Gastroesophageal sphincter (tissue), 4 donors: ENCODE measurements at places on chromosomes 5 and 9.
A peak's percentile ranks its signal among the peaks of the same experiment; 100 is the strongest.

DNA sequence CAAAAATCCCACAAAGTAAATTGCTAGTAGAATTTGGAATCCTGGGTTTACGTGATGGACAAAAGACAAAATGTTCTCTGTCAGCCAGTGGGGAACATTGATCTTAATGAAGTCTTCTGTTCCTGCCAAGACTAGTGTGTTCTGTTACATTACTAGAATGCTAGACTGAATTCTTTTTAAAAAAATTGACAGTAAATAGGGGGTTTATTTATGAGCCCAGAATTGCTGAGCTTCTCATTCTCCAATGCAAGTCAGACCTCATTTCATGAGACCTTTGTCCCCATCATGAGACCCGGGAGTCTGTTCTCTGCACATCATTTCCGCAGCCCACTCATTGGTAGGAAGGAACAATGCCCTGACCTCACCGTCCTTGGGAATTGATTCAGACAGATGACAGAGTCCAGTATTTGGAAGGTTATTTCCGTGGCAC is 173.8 kb upstream of the OTULINL start:
- ATAC-seq = peak; percentile 57

- no peak for ATAC-seq
Observed at GRCh38 chr9:17614903-17615302, 36.0 kb downstream of the SH3GL2 start.

DNA sequence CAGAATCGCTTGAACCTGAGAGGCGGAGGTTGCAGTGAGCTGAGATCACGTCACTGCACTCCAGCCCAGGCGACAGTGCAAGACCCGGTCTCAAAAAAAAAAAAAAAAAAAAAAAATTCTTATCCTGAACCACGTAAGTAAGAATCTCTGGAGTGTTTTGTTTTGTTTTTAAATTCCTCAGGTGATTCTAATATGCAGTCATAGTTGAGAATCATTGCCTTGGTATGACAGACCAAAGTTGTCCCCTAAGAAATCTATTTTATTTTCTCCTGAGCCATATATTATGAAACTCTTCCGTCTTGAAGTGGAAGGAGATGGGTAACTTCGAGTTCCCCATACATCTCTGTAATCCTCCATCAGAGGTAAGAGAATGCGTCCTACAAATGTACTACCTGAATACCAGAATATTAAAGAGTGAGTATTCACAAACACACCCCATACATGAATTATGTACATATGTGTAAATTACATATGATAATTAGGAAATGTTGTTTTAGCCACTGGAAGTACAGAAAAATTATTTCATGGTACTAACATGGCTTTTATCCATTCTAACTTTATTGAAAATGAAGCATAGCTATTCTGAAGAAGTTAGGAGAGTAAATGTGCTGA is 26.7 kb upstream of the SVEP1 start:
- ATAC-seq = no peak

- ATAC-seq = peak; percentile 41
Observed at GRCh38 chr9:133429641-133430161, 7.5 kb downstream of the ADAMTS13 start.

DNA sequence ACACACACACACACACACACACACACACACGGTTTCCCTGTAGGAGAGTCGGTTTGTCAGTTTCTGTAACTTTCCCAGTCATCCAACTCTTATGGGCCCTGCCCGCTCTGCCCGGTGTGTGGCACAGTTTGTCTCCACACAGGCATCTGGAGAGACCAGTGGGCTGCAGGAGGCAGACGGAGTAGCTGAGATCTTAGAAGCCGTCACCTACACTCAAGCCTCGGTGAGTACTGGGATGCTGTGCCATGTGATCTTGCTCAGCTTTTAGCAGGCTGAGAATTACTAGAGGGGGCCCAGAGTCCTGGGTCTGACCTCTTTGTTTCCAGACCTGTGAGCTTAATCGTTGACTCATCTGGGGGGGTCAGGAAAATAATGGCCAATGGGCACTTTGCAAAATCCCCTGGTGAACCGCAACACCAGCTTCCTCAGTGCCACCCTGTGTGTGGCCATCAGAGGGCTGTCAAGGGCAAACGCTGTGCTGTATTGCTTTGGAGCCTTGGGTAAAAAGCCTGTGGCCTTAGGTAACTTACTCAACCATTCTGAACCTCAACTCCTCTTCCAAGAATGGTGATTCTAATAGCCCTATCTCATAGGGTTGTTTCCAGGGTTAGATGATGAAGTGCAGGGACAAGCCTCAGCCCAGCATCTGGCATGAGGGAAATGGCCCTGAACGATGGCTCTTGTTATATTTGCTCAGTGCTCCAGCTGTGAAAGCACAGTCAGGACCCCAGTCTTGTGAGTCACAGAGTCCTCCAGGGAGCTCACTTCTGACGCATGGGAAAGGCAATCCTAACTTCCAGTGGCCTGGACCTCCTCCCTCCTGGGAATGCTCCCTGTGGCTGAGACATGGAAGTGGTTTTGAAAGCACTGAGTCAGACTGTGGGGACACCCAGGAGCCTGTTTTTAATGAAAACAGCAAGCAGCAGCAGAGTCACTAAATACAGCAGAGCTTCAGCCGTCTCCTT is 45.6 kb downstream of the COL15A1 start:
- peak; percentile 89 for ATAC-seq

DNA sequence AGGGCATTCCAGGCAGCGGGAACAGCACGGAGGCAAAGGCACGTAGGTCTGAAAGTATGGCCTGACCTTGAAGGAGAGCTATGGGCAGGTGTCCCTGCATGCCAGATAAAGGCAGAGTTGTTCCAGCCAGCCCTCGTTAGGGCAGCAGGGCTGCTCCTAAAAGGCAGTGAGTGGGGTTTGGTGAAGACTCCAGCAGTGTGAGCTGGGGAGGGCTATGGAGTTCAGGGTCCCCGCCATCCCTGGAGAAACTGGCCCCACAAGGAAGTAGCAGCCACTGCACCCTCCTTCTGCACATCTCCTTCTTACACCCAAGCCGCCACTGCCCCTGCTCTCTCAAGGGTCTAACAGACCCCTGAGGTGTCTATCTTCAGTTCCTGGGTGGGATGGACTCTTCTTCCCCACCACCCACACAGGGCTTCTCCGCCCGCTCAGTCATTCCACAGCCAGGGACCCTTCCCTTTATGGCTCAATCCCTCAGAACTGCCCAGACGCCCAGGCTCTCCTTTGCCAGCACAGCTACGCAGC is 1.4 kb downstream of the AKNA start:
- no peak for ATAC-seq

DNA sequence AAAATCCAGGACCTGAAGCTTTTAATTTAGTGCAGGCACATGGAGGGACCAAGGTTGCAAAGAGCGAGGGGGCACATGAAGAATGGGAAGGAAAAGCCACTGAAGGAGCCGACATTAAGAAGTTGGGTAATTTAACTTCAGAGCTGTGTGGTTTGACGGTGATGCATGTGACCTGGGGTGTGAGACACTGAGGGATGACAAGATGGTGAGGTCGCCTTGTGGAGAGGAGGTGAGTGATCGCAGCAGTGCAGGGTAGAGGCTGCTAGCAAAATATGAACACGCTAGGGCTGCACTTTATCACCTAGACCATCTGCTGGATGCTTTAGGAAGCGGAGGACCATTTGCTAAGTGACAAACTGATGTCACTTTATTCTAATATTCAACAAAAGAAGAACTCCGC is 339.0 kb upstream of the KIF2A start:
- ATAC-seq = no peak

DNA sequence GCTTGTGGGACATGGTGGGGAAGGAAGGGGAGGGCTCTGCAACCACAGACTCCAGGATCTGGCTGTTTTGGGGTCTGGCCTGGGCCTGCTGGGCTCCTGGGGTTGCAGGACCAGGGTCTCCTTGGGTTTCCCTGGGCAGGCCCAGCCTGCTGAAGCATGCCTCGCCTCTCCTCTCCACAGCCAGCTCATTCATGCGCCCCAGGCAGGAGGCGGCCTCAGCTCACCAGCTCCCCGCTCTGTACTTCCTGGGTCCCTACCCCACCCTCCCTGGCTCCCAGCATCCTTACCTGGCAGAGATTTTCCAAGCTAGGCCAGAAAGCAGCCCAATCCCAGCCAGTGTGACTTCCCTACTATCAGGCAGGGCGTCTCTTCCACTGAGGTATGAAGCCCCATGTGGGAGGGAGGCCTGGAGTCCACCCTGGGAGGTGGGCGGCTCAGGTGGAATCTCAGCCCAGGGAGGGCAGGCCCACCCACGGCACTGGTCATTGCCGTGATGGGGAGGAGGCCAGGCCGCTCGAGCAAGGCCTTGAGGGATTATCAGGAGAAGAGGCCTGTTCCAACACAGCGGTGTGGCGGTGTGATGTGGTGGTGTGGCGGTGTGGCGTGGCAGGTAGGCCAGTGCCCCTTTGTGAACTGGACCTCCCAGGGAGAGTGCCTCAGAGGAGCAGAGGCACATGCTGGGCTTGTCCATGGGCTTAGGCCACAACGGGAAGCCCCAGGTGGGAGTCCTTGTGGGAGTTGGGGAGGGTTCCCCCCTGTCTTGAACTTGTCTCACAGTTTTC is 103.4 kb downstream of the DAB2IP start:
- no peak for ATAC-seq

DNA sequence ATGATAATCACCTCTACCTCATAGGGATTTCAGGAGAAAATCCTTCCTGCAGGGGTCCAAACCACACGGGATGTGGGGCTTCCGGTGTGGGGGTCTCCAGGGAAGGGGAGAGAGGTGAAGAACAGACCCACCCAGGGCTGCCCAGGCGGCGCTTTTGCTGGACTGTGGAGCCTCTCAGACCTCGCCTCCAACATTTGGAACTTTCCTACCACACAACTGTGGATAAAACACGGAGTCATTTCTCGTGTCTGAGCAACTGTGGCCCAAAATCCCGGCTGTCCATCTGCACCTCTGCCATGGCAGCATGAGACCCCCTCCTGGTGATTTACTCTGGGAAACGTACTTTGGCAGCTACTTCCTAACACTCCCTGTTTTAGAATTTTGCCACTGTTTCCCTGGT is 307.8 kb upstream of the IRX4 start:
- ATAC-seq = no peak

GRCh38 chr5:77991084-77991483 is 214.9 kb upstream of the TBCA start:
- ATAC-seq = no peak

- no peak for ATAC-seq
Observed at GRCh38 chr5:57054671-57055070, 102.7 kb upstream of the MIER3 start.

- ATAC-seq = no peak
Observed at GRCh38 chr5:154202379-154203260, 12.1 kb downstream of the GALNT10 start.

DNA sequence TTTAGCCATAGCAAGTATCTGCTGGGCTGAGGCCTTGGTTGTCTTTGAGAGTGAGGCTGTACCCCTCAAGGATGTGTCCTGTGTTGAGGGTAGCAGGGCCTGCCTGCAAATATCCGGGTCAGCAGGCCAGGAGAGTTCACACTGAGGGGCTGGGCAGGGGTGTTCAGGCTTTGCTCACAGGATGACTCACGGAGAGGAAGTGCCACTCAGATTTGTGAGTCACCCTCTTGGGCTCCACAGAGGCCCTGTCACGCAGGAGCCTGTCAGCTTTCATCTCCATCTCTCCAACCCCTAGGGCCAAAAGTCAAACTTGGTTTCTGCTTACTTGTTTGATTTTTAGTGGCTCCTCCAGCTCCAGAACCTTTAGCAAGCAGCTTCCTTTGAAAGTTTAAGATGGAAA is 211.5 kb downstream of the SEC61B start:
- ATAC-seq = peak; percentile 55

- ATAC-seq = no peak
Observed at GRCh38 chr9:16543686-16544085, 326.8 kb downstream of the BNC2 start.

- no peak for ATAC-seq
Observed at GRCh38 chr5:53590759-53591158, 30.3 kb downstream of the NDUFS4 start.

- ATAC-seq = no peak
Observed at GRCh38 chr5:11084111-11084510, 323.1 kb upstream of the DAP start.

GRCh38 chr5:90640484-90641059 is 82.0 kb downstream of the ADGRV1 start:
- no peak for ATAC-seq

DNA sequence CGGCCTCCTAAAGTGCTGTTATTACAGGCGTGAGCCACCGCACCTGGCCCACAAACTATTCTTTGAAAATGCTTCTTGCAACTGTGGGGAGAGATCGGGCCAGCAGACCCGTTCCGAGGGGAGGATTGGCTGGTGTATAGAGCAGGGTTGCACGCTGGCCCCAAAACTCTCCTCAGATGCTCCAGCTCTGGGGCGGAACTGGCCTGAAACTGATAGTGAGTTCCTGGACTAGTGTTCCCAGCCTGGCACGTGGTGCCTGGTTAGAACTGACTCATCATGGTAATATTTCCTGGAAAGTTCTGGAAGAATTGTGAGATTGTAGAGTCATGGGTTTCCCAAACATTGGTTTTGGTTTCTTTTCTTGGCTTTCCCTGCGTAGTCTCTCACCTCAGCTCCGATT is 120.5 kb downstream of the FBXL7 start:
- no peak for ATAC-seq

GRCh38 chr5:77844623-77845323 is 68.6 kb upstream of the TBCA start:
- peak; percentile 28 for ATAC-seq

DNA sequence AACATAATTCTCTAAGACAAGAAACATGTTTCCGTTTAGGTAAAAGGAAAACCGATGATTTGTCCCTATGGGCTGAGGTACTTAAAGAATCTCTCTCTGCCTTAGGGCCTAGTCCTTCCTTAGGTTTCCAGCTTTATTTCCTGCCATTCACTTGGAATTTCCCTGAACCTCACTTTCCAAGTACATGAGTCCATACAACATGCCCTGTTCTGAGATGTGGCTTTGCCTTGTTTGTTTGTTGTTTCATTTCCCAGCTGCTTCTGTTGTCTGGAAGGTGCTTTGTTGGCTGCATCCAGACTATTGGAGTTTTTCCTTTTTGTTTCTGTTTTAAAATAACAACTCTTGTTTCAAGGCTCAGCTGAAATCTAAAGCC is 95.2 kb downstream of the ALDH1A1 start:
- no peak for ATAC-seq

DNA sequence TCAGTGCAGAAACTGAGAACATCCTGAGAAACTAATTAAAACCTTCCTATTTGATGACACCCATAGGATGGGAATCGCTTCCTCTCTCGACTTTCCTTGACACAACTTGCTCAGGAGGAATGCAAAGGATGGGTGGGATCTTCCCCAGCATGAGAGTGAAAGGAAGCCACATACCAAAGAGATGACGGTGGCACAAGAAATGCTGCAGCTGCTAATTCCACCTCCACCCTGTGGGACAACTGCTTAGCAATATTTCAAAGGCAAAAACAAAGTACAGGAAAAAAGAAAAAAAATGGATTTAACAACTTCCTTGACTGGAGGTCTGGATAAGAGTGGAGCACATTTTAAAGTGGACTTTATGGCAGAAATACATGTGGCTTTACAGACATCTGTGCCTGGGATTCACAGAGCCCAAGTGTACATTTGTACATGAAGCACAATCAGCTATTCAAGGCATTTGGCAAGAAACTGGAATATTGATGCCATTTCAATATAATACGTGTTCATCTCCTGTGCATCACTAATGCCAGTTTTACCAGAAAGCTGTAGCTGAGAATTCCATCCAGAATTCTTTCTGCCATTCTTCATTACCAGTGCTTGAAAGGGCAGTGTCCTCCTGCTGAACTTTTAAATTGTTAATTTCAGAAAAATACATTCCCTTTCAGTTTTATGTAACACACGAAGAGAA is 359.2 kb upstream of the ACTBL2 start:
- peak; percentile 42 for ATAC-seq

- no peak for ATAC-seq
Observed at GRCh38 chr9:137606734-137607138, 1.2 kb downstream of the ARRDC1 start.
